ENCODE measurements at places on chromosomes 4 and X. TPM values are rescaled to one million over a fixed set of nuclear protein-coding genes. Genes with fewer than 3 reads are reported as not detected.

The UGT2A2 gene
- not detected for total RNA-seq

- no peak overlapping the region for H3K4me3 ChIP-seq
- H3K27ac ChIP-seq, result no peak overlapping the region
- no peaks in the 10 kb centered on the region for H3K36me3 ChIP-seq
- H3K27me3 ChIP-seq, result no peaks in the 10 kb centered on the region
Observed at GRCh38 chr4:51885363-51885762, 42.4 kb downstream of the DCUN1D4 start.

The RHOXF2B gene
- total RNA-seq, result not detected

- H3K27ac ChIP-seq, result no peak overlapping the region
- H3K4me1 ChIP-seq, result no peaks in the 10 kb centered on the region
- peaks cover 12% of the 10 kb centered on the region for H3K36me3 ChIP-seq
- peaks cover 1% of the 10 kb centered on the region for H3K27me3 ChIP-seq
Observed at GRCh38 chr4:26503427-26503826, 13.1 kb upstream of the CCKAR start.

The MAGEA2 gene
- total RNA-seq, result 2.7 TPM

The GPC3 gene
- 4.2 TPM for total RNA-seq

The DAPP1 gene
- total RNA-seq, result not detected

DNA sequence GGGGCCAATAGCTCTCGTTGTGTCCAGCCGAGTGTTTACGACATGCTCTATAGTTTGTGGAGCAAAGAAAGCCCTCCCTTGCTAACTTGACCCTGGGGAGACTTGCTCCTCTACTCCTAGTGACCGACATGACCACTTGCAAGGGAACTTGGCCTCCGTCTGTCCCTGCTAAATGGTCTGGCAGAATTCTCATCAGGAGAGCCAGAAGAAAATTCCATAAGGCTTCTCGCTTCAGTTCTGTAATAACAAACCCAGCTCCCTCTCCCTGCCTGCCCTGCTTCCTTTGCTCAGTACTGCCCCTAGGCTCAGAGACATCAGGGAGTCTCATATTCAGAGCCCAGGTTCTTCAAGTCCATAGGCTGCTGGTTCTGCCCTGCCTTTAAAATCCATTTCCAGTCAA lies 13.0 kb downstream of the DOCK11 start:
- H3K4me3 ChIP-seq, result no peak overlapping the region
- peaks cover 2% of the 10 kb centered on the region for H3K27me3 ChIP-seq
- H3K27ac ChIP-seq, result no peak overlapping the region

The CXorf49 gene
- not detected for total RNA-seq

The DTHD1 gene
- total RNA-seq, result not detected

- H3K36me3 ChIP-seq, result no peaks in the 10 kb centered on the region
- H3K4me3 ChIP-seq, result no peak overlapping the region
- H3K27ac ChIP-seq, result no peak overlapping the region
- H3K27me3 ChIP-seq, result peaks cover 2% of the 10 kb centered on the region
- DNase-seq, result no peak
Observed at GRCh38 chr4:66929748-66930147, 615.6 kb downstream of the CENPC start.

The LPAR4 gene
- 3.2 TPM for total RNA-seq

DNA sequence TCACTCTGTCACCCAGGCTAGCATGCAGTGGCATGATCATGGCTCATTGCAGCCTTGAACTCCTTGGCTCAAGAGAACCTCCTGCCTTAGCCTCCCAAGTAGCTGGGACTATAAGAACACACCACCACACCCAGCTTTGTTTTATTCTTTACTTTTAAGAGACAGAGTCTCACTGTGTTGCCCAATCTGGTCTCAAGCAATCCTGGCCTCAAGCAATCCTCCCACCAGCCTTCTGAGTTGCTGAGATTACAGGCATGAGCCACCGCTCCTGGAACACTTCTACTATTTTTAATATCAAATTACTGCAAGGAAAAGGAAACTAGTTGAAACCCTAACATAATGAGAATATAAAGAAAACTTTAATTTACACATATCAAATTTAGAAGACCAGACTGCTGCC lies 85.4 kb downstream of the FAM13A start:
- no peaks in the 10 kb centered on the region for H3K4me1 ChIP-seq
- H3K4me3 ChIP-seq, result no peak overlapping the region
- no peak for DNase-seq
- no peaks in the 10 kb centered on the region for H3K27me3 ChIP-seq

DNA sequence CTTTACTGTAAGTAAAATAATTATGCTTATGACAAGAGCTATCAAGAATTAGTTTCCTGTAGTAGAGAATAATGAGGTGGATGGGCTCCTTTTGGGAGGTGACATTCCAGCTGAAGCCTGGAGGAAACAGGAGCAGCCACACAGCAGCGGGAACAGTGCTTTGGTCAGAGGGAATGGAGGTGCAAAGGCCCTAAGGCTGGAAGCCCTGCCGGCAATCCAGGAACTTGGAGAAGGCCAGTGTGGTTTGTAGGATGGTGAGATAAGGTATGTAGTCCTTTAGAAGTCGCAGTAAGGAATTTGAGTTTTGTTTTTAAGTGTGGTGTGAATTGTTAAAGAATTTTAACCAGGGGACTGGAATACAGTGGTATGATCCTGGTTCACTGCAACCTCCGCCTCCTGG lies 8.1 kb downstream of the TMEM131L start:
- peaks cover 14% of the 10 kb centered on the region for H3K4me1 ChIP-seq
- H3K27ac ChIP-seq, result no peak overlapping the region
- H3K36me3 ChIP-seq, result no peaks in the 10 kb centered on the region
- no peak for DNase-seq
- H3K4me3 ChIP-seq, result no peak overlapping the region
- peaks cover 5% of the 10 kb centered on the region for H3K27me3 ChIP-seq

GRCh38 chr4:138049355-138049754 lies 192.8 kb downstream of the SLC7A11 start:
- H3K36me3 ChIP-seq, result peaks cover 4% of the 10 kb centered on the region
- H3K4me3 ChIP-seq, result peak overlapping the region; percentile 48

The TMPRSS11A gene
- total RNA-seq, result not detected

The PPP1R2C gene
- not detected for total RNA-seq

DNA sequence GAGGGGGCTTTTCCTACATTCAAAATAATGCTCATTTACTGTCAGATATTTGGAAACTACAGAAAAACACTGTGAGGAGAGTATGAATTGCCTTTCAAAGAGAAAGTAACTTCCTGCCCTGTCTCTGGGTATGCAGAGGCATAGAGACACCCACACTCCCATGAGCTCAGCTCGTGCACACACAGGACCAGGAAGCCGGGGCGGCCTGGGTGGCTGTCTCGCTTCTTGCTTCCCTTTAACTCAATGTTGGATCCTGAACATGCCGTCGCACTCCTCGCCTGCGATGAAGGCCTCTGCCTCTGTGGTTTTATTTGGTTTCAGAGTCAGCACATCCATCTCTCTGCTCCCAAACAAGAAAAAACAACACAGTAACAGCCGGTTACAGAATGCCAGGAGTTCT lies 40.1 kb upstream of the GPR78 start:
- peaks cover 3% of the 10 kb centered on the region for H3K4me1 ChIP-seq
- H3K27ac ChIP-seq, result no peak overlapping the region
- peaks cover 4% of the 10 kb centered on the region for H3K27me3 ChIP-seq
- H3K36me3 ChIP-seq, result no peaks in the 10 kb centered on the region
- H3K4me3 ChIP-seq, result no peak overlapping the region

DNA sequence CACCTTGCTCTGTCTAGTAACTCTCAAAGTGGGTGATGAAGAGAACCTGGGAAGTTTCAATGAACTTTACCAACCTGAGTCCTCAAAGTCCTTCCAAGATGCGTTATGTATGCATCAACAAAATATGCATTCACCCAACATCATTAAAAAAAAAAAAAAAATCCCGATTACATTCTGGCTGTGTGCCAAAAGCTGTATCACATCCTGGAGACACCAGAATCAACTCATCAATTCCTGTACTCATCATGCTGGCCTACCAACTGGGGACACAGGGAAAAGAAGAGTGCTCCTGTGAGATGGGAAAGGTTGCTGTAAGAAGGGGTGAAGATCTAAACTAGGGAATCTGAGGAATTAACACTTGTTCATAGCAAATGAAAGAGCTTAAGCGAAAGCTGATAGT lies 16.5 kb downstream of the UNC5C start:
- H3K4me1 ChIP-seq, result peaks cover 2% of the 10 kb centered on the region
- no peak overlapping the region for H3K4me3 ChIP-seq
- H3K36me3 ChIP-seq, result no peaks in the 10 kb centered on the region

DNA sequence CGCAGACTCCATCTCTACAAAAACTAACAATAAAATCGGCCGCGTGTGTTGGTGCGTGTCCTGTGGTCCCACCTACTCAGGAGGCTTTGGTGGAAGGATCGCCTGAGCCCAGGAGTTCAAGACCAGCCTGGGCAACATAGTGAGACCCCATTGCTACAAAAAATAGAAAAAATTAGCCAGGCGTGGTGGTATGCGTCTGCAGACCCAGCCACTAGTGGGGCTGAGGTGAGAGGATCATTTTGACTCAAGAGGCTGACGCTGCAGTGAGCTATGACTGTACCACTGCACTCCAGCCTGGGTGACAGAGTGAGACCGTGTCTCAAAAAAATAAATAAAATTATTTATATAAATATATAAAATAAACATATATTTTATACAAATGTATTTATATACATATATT lies 22.3 kb downstream of the ASMTL start:
- no peak for DNase-seq
- peaks cover 9% of the 10 kb centered on the region for H3K27me3 ChIP-seq
- H3K36me3 ChIP-seq, result peaks cover 8% of the 10 kb centered on the region
- no peak overlapping the region for H3K4me3 ChIP-seq
- H3K27ac ChIP-seq, result no peak overlapping the region
- H3K4me1 ChIP-seq, result no peaks in the 10 kb centered on the region

The SAGE1 gene
- total RNA-seq, result not detected

- no peak overlapping the region for H3K4me3 ChIP-seq
- DNase-seq, result no peak
- no peaks in the 10 kb centered on the region for H3K4me1 ChIP-seq
- no peaks in the 10 kb centered on the region for H3K36me3 ChIP-seq
- H3K27me3 ChIP-seq, result no peaks in the 10 kb centered on the region
Observed at GRCh38 chr4:95095348-95095974, 337.7 kb downstream of the BMPR1B start.

The TLR10 gene
- not detected for total RNA-seq
